Breast epithelium (tissue), 4 donors: ENCODE measurements at places on chromosomes 11 and 22. TPM values are rescaled to one million over a fixed set of nuclear protein-coding genes. Genes with fewer than 3 reads are reported as not detected.

The OR8D4 gene
- not detected for total RNA-seq

The MSANTD4 gene
- total RNA-seq: 29.0 TPM

The KRTAP5-4 gene
- not detected for total RNA-seq

The OR51B2 gene
- not detected for total RNA-seq

The SLC22A6 gene
- not detected for total RNA-seq

- DNase-seq: no peak
Measured at GRCh38 chr11:116168459-116168787, 604.4 kb downstream of the BUD13 start.

DNA sequence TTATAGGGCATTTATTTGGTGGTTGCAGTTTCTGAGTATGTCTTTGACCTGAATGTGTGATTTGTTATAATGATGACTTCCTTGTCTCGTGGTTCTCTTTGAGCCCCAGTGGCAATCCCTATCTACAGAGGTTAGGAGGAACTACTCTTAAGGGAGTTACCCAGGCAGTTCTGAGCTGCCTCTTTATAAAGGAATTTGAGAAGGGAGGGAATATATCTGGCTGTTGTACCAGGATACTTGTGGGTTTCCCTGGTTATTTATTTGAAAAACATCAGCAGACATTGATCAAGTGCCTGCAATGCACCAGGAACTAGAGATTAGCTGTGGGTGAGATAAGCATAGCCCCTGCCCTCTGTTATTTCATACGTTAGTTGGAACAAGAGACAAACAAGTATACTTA, 243.5 kb upstream of the ARHGAP20 start:
- no peak for DNase-seq

GRCh38 chr11:72411623-72412419, 22.5 kb downstream of the CLPB start:
- DNase-seq: no peak

GRCh38 chr11:119635041-119635740, 93.8 kb downstream of the NECTIN1 start:
- no peak for DNase-seq

GRCh38 chr11:12587333-12587991, 86.8 kb upstream of the TEAD1 start:
- DNase-seq: no peak

GRCh38 chr11:79697905-79698304, 257.1 kb upstream of the TENM4 start:
- DNase-seq: no peak

DNA sequence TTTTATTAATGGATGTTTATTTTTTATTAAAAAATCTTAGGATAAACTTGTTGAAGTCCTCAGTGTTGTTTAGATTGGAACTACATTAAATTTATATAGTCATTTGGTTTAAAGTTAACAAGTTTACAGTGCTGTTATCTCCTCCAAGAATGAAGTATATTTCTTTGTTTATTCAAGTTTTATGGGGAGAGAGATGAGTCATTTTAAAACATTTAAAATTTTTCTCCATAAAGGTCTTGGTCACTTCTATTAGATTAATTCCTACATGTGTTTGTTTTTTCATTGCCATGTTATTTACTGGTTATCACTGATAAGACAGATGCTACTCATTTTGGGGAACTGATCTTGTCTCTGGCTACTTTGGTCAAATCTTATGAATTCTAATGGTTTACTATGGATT, 429.6 kb downstream of the METTL15 start:
- no peak for DNase-seq

DNA sequence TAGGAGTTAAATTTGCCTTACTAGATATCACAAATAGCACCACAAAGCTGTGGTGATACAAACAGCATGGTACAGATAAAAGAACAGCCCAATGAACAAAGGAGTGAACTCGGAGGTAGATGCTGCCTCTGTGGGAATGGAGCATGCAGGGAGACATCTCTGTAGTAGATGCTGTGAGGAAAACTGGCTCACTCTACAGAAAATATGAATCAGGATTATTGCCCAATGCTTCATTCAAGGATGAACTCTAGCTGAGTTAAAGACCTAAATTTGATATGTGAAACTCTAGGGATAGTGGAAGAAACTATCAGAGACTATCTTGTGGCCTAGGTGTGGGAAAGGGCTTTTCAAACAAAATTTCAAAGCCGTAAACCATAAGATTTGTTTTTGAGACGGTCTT, 15.3 kb upstream of the CAPN5 start:
- DNase-seq: no peak
